Endothelial cell (in vitro differentiated cells): ENCODE measurements at places on chromosomes 11 and 22.

DNA sequence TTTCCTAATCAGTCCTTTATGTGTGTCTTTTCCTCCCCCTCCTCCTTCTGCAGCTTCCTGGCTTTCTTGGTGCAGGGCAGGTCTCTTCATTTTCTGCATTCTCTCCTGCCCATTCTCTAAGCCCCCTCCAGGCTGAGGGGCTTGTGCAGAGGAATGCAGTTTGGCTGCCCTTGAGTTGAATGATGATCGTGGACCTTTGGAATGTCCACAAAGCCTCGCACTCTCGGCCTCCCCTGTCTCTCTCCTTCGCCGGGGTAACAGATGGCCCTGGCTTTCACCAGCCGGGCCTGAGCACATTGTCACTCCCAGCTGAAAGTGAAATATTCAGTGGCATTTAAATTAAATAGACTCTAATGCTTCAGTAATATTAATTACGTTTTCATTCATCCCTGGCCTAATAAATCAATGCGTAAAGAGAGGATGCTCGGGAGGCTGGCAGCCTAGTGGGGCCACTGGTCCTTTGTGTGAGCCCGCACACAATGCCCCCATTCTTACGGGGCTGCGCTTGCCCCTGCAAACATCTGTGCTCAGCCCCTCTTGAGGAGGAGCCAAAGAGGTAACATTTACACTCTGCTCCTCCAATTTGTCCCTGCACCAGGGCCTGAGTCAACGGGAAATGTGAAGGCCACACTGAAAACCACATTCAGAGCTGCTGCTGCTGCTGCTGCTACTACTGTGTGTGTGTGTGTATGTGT, 64.9 kb upstream of the PAX6 start:
- DNase-seq: no peak

- peak; percentile 29 for DNase-seq
These were observed at the start of gene BIRC3 for GRCh38 chr11:102317099-102317767. Gene BIRC3 (plus strand): TSS chr11:102317484. CDS start chr11:102324510, 7,026 bp downstream.

- no peak for DNase-seq
These were observed 378.5 kb downstream of the SHANK2 start for GRCh38 chr11:70873736-70874412.

DNA sequence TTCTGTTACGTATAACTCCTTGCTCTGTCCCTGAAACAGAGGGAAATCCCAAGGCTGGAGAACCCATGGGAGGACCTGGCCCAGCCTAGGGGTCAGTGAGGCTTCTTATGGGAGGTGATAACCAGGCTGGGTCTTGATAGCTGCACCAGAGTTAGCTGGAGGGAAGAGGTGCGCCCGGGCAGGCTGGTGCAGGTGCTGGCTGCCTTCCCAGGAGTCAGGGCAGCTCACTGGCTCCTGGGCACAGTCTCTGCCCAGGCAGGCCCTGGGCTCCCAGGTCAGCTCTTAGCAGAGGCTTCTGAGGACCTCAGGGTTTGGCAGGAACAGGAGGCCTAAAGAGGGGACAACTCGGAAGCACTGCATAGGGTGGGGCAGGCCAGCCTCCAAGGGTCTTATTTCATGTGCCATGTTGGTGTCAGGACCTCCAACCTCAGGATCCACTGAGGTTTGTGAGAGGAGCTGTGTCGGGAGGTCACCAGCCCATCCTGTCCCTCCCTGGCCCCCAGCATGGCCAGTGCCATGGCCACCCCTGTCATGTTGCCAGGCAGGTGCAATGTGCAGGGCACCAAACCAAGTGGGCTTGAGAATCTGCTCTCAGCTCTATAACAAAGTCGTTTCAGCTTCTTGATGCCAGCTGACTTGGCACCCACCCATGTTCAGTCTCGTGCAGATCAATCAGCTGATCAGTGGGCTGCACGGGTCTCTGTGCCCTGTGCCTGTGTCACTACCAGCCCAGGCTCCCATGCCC, 20.5 kb upstream of the CELSR1 start:
- no peak for DNase-seq

DNA sequence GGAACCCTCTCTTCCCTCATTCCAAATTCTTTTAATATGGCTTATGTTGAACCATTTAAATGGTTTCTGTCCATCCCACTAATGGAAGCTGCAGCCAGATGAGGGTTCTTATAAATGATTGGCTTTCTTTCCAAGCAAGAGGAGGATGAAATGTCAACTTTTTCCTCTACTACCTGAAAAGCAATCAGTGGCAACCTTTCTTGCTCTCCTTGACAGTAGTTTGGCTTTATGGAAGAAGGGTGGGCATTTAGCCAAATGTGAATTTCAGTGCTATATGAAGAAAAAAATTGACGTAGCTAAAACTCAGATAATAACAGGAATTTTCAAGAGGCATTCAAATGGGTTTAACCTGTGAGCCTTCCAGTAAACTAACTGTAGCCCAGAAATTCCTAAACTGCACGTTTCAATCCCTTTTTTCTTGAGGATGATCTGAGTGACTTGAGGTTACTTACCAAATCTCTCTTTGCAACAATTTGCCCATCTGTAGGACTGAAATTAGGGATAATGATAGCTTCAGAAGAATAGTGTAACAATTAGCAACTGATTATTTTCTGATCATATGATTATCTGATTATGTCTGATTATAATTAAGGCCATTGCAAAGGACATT, 90.9 kb downstream of the EXT2 start:
- DNase-seq: no peak

DNA sequence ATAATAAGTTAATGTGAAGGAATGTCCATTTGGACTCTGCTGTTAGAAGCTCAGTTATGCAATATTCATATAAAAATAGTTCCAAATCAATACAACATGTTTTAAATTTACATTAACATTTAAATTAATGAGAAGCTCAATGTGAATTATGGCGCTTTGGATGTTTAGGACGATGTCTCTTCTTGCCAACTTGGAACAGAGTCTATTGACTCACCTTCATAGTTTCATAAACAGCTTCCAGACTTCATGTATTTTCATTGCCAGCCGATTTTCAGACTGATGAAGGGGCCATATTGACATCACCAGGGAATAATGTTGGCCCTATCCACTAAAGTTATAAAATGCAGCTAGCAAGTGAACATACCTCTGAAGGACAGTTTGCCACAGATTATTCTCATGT, 1136.2 kb downstream of the LRRC4C start:
- DNase-seq: no peak
